ENCODE measurements at places on chromosomes 5 and 9.

DNA sequence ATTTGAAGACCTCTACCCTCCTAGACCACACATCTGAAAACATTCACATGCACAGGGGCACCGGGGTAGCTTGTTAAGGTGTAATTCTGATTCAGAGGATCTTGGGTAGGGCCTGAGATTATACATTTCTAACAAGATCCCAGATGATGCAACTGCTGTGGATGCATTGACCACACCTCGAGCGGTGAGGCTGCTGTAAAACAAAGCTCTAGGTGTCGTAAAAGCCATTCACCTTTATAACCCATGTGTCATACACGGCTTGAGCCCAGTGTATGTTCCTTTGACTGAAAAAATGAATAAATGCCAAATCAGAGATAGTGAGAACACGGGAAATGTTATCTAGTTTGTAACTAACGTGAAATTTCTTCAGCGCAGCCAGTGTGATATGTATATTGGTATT is 1578.2 kb upstream of the WWC1 start:
- DNase-seq, result no peak

- no peak for DNase-seq
Observed at GRCh38 chr5:55601204-55601618, 66.4 kb upstream of the PLPP1 start.

- no peak for DNase-seq
Observed at GRCh38 chr5:148776261-148776660, 50.1 kb upstream of the ADRB2 start.

- DNase-seq, result no peak
Observed at GRCh38 chr5:151007430-151008209, 12.8 kb upstream of the GPX3 start.

DNA sequence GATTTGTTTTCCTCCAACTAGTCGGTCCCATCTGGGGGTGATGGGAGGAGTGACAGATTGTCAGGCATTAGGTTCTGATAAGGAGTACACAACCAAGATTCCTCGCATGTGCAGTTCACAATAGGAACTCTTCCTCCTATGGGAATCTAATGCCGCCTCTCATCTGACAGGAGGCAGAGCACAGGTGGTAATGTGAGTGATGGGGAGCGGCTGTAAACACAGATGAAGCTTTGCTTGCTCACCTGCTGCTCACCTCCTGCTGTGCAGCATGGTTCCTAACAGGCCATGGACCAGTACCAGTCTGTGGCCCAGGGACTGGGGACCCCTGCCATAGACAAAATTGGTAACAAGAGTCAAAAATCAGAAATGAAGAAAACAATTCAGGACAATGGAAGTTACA is 173.3 kb upstream of the HMHB1 start:
- no peak for DNase-seq

- DNase-seq, result no peak
Observed at GRCh38 chr5:62795926-62796325, 217.3 kb downstream of the LRRC70 start.

- DNase-seq, result no peak
Observed at GRCh38 chr9:134676886-134677285, 35.3 kb downstream of the COL5A1 start.

- peak; percentile 81 for DNase-seq
Observed at GRCh38 chr9:115633104-115633503, 515.1 kb upstream of the TNC start.

DNA sequence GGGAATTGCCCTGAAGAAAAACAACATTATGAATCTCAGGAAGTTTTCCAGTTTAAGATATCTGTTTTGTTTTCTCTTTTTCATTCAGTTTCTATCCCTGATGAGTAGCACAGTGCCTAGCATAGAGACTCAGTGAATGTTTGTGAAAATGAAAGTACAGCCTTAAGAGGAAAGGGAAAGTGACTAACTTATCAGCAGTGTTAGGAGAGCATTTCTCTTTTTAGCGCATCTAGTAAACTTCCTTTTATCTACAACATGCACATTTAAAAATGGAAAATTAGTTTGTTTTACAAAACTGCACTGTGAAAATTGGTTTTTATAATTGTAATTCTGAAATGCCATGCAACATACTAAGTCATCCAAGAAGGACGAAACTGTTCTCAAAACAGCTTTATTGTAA is 110.8 kb downstream of the SMARCA2 start:
- no peak for DNase-seq

DNA sequence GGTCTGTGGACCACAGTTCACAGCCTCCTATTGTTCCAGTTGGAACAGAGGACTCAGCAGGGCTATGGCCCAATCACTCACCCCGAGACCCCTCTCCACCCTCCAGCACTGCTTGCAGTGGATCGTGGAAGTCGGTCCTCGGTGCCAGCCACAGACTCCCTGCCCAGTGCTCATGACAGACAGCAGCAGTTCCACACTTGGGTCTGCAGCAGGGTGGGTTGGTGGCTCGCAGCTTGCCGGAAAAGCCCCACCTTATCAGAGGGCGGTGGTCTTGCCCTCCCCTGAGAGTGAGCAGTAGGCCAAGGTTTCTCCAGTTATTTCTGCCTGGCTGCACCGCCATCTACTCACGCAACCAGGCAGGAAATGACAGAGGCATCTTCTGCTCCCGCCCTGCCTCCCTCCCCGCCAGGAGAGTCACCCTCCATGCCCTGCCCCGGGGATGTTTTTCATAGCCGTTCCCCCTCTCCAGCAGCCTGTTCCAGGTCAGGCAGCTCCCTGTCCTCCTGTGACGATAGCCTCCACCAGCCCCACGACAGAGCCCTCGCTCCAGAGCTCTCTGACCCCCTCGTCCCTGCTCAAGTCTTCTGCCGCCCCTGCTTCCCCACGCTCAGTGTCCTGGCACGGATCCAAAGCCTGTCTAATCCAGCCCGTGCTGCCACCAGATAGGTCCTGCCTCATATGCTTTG is 34.5 kb downstream of the UNC5A start:
- no peak for DNase-seq

GRCh38 chr5:59543821-59544442 is 349.6 kb downstream of the PDE4D start:
- no peak for DNase-seq

- DNase-seq, result no peak
Observed at GRCh38 chr5:28862137-28862859, 1823.9 kb upstream of the CDH9 start.

GRCh38 chr9:21872696-21873095 is 70.3 kb downstream of the MTAP start:
- DNase-seq, result no peak

GRCh38 chr9:96651626-96652025 is 3.5 kb downstream of the PRXL2C start:
- DNase-seq, result no peak

- no peak for DNase-seq
Observed at GRCh38 chr9:136527131-136527530, 18.7 kb downstream of the NOTCH1 start.
